ENCODE measurements at places on chromosomes 5 and 9.
A peak's percentile ranks its signal among the peaks of the same experiment; 100 is the strongest.

DNA sequence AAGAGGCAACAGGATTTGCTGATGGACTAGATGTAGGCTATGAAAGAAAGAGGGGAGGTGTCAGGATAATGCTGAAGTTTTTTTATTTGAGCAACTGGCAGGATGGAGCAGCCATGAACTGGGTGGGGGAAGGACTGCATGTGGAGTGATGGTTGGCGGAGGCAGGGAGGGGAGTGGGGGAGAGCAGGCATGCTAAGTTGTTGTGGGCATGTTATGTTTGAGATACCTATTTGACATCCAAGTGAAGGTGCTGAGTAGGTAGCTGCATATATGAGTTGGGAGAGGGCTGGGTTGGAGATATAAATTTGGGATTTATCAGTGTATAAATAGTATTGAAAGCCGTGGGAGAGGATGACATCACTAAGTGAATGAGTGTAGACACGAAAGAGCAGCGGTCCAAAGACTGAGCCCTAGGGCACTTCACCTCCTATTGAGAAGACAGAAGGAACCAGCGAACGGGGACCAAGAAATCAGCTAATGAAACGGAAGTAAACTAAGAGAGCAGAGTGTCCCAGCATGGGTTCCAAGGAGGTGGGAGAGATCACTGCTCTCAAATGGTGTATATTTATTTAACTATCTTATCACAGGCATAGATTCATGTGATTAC is 7.4 kb downstream of the BSPRY start:
- H3K36me3 ChIP-seq: no peaks in the 10 kb centered on the region
- peaks cover 13% of the 10 kb centered on the region for H3K4me1 ChIP-seq
- no peak overlapping the region for H3K4me3 ChIP-seq
- no peak for DNase-seq
- H3K27ac ChIP-seq: no peak overlapping the region

DNA sequence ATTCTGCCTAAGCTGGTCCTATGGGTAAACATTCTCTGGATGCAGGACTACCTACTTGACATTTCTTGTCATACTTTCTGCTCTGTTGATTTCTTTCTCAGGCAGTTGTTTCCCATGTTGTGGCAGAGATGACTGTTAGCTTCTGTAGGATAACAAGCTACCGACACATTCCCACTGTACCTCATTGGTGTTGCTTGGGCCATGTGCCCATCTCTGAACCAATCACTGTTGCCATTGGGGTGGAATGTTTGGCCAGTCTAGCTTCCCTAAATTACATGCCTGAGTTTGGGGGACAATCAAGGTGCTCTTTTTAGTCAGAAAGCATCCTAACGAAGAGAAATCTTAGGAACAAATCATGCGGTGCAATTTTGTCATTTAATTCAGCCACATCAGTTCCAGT is 212.0 kb downstream of the KDM4C start:
- no peak overlapping the region for H3K27ac ChIP-seq
- no peak for DNase-seq
- peaks cover 11% of the 10 kb centered on the region for H3K4me1 ChIP-seq

DNA sequence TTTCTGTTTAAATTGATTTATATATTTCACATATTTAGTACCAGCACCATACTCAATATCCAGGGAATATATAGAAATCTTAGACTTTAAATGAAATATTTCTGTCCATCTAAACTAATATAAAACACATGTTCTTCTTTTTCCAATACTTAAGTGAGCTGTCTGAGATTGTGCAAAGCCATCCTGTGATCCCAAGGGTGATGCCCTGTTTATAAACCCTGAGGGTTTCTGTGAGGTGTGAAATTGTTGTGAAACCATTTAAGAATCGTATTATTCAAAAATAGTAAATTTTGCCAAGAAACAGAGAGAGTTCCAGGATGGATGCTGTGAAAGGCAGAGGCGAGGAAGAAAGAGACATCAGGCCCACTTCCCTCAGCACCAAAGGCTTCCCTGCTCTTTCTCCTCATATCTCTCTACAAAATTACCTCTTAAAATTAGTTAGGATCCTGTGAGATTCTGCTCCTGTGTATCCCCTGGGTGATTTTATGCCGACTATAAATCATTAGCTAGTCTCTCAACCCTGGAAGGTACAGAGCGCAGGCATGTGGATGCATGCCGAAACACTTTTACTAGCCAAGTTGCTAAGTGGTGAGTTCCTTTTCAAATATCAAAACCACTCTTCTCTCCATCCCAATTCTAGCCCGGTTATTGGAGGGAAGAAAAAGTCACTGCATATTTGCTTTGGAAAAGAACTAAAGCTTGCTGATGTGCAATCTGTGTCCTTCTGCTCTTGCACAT is 183.0 kb downstream of the GLIS3 start:
- no peak overlapping the region for H3K27ac ChIP-seq
- H3K27me3 ChIP-seq: no peaks in the 10 kb centered on the region
- peaks cover 21% of the 10 kb centered on the region for H3K4me1 ChIP-seq
- H3K36me3 ChIP-seq: no peaks in the 10 kb centered on the region

GRCh38 chr5:40276426-40277102 is 403.2 kb upstream of the PTGER4 start:
- no peaks in the 10 kb centered on the region for H3K36me3 ChIP-seq
- H3K27me3 ChIP-seq: no peaks in the 10 kb centered on the region
- DNase-seq: no peak
- no peak overlapping the region for H3K4me3 ChIP-seq

DNA sequence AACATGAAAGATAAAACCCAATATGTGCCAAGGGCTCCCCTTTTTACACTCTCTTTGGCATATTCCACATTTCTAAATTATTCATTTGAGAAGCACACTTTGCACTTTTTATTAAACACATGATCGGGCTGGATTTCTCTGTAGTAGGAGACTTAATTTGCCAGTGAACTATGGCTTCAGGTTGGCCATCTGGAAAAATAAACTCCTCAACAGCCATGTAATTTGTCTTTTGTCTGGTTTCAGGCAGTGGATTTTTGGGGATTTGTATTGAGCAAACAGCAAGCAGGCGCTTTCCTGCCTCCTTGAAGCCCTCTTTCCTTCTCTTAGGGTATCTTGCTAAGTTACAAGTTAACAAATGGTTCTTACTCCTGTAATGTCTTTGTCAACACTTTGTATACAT is 73.0 kb upstream of the DMRTA1 start:
- no peaks in the 10 kb centered on the region for H3K27me3 ChIP-seq
- DNase-seq: no peak
- no peak overlapping the region for H3K4me3 ChIP-seq
- H3K4me1 ChIP-seq: no peaks in the 10 kb centered on the region
- H3K36me3 ChIP-seq: no peaks in the 10 kb centered on the region

DNA sequence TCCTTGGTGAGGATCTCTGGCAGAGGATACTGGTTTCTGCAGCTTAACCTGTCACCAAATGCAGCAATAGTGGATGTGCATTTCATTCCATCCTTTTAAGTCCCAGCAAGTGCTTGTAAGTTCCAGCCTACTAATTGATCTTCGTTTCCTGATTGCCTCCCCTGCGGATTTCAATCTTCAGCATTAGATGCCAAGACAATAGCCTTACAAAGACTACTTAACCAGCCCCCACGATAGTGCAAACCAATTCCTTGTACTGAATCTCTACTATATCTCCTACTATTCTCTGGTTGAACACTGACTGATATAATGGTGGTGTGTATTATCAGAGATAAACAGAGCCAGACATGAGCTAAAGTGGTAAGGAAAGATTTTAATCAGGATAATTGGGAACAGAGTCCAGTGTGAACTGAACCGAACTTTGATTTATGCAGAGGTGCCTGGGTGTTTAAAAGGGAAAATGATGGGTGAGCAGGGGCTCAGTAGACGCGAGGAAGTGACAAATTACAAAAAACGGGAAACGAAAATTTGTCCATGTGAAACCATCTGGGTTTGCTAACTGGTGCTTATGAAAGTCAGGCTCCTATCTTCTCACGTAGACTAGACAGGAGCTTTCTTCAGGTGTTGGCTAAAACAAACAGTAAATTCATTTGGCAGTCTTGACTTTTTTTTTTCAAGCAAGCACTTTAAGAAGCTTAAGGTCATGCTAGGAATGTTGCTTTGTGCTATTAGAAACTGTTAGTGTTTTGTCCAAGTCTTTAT is 106.9 kb upstream of the ST8SIA4 start:
- no peak for DNase-seq
- H3K36me3 ChIP-seq: no peaks in the 10 kb centered on the region
- H3K27ac ChIP-seq: no peak overlapping the region
- no peak overlapping the region for H3K4me3 ChIP-seq
- no peaks in the 10 kb centered on the region for H3K4me1 ChIP-seq

DNA sequence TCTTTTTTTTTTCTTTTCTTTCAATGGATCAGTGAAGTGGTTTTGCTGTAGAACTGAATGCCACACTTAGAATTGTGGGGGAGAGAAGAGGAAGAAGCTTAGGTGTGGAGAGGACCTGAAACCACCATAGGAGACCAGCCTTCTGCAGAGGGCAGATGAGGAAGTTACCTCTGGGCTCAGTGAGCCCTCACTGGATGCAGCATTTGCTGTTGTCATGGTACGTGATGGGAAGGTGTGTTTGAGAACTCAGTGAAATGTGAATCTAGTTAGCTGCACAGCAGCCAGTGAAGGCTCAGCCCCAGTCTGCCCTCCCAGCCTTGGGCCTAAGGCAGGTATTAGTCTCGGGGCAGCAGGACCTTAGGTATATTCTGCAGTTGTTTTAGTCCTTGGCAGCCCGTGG is 17.5 kb downstream of the CYFIP2 start:
- H3K27ac ChIP-seq: no peak overlapping the region
- no peak for DNase-seq
- no peaks in the 10 kb centered on the region for H3K27me3 ChIP-seq
- H3K4me1 ChIP-seq: no peaks in the 10 kb centered on the region
- H3K4me3 ChIP-seq: no peak overlapping the region

- H3K4me3 ChIP-seq: no peak overlapping the region
- no peak overlapping the region for H3K27ac ChIP-seq
- no peak for DNase-seq
- no peaks in the 10 kb centered on the region for H3K36me3 ChIP-seq
- no peaks in the 10 kb centered on the region for H3K27me3 ChIP-seq
Measured at GRCh38 chr5:93596676-93597490, 13.9 kb downstream of the NR2F1 start.

DNA sequence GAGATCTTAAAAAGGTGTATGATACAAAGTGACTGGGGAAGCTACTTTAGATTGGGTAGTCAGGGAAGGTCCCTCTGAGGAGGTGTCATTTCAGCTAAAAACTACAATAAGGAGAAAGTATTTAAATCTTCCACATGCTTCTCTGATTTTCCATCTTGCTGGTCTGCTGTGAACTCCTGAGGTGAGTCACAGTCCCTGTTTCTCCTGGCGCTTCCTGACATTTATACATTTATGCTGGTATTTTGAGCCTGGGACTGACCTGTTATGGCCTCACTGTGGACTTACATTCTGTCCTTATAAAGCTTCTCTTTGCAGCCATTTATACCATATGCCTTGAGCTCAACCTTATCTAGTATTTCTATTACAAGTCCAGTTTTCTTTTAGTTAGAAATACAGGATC is 95.1 kb downstream of the MED27 start:
- H3K36me3 ChIP-seq: no peaks in the 10 kb centered on the region
- H3K27ac ChIP-seq: no peak overlapping the region
- DNase-seq: no peak
- H3K27me3 ChIP-seq: no peaks in the 10 kb centered on the region
- no peak overlapping the region for H3K4me3 ChIP-seq
- H3K4me1 ChIP-seq: no peaks in the 10 kb centered on the region

DNA sequence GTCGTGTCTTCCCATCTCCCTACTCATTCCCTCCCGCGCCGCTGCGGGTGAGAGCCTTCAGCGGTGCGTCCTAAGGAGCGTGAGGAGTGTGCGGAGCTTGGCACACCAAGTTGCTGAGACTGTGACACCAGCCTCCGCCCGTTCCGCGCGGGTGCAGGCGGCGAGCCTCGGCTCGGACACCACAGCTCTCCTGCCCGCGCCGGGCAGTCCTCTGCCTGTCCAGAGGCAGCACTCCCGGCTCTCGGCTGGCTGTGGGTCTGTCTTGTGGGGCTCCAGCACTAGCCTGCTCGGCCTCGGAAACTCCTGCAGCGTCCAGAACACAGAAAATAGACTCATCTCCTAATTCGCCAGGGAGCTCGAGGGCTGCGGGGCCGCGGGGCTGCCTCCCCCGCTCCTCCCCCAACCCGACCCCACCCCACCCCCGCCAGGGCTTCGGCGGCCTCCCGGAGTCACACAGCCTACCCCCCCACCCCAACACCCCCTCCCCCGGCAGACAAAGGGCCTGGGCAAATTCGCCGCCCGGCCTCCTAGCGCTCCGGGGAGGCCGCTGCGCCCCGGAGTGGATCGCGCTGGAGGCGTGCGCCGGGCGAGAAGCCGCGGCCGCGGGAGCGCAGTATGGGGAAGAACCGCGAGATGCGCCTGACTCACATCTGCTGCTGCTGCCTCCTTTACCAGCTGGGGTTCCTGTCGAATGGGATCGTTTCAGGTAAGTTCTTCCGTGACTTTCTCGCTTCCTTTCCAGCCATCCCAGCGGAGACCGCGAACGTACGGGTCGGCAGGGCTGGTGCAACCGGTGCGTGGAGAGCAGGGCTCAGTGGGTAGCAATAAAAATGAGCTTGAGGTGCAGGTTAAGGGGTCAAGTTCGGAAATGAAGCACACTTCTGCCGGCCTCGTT is at the start of gene ADAMTS19:
Gene ADAMTS19, plus strand, starts transcription at position 522 of the 895 bp plus-strand sequence. Its CDS starts 94 bp downstream, at position 616.
- H3K27ac ChIP-seq: no peak within 1 kb of the TSS
- H3K36me3 ChIP-seq: no peaks in the 10 kb centered on the region
- H3K27me3 ChIP-seq: no peaks in the 10 kb centered on the region
- H3K4me3 ChIP-seq: peak within 1 kb of the TSS; percentile 11
- peaks cover 5% of the 10 kb centered on the region for H3K4me1 ChIP-seq

GRCh38 chr5:132704875-132705274 is 31.1 kb downstream of the IL4 start:
- H3K4me3 ChIP-seq: no peak overlapping the region
- H3K27ac ChIP-seq: no peak overlapping the region
- no peaks in the 10 kb centered on the region for H3K36me3 ChIP-seq
- DNase-seq: no peak

- no peaks in the 10 kb centered on the region for H3K27me3 ChIP-seq
- H3K4me3 ChIP-seq: no peak overlapping the region
- no peaks in the 10 kb centered on the region for H3K36me3 ChIP-seq
Measured at GRCh38 chr9:26358836-26359235, 533.8 kb downstream of the CAAP1 start.

GRCh38 chr9:94900222-94901018 is 173.9 kb downstream of the AOPEP start:
- H3K36me3 ChIP-seq: no peaks in the 10 kb centered on the region
- peaks cover 10% of the 10 kb centered on the region for H3K4me1 ChIP-seq
- H3K27me3 ChIP-seq: no peaks in the 10 kb centered on the region
- no peak for DNase-seq
- no peak overlapping the region for H3K4me3 ChIP-seq

Measured in body of pancreas (tissue), 4 donors.